Heart right ventricle (tissue), 16 donors: ENCODE measurements at places on chromosomes 2 and 18. TPM values are rescaled to one million over a fixed set of nuclear protein-coding genes. Genes with fewer than 3 reads are reported as not detected.

GRCh38 chr18:38481576-38481975 lies 916.0 kb upstream of the CELF4 start:
- DNase-seq, result no peak

DNA sequence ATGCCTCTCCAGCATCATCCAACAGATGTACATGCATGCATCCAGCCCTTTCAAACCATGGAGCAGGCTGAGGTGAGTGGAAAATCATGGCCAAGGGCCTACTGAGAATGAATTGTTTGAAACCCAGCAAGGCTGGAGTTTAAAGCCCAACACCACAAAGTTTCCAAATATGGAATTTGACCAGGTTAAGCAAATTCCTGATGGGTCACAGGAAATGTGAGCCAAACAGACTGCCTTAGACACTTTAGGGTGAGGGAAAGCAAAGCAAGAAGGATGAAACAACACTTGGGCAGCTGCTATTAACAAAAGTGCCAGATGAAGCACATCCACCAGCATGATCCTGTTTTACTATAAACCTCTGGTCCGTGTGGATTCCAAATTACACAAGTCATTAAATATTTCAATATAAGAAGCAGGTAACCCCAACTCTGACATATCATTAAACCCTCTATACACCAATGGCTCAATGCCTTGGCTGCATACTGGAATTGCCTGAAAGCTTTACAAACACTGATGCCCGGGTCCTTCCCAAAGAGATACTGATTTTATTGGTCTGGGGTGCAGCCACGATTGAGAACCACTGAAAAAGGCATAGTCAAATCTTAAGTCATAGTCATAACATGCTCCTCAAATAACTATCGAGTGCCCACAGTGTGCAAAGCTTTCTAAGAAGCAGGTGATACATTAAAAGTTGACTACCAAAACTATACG lies 9.1 kb downstream of the KLF7 start:
- DNase-seq, result no peak

DNA sequence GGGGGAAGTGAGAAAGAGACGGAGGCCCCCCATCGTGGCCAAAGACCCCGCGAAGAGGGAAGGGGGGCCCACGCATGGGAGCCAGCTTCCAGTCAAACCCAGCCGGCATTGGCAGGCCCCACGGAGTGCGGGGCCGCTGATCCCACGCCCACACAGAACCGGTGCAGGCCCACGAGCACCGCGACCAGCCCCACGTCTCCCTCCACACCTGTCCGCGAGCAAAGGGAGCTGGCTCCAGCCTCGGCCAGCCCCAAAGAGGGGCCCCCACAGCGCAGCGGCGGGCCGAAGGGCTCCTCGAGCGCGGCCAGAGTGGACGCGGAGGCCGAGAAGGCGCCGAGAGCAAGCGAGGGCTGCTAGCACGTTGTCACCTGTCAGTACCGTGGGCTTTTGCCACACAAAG lies 125.0 kb upstream of the TWIST2 start:
- no peak for DNase-seq

Gene GCG
- total RNA-seq, result not detected

DNA sequence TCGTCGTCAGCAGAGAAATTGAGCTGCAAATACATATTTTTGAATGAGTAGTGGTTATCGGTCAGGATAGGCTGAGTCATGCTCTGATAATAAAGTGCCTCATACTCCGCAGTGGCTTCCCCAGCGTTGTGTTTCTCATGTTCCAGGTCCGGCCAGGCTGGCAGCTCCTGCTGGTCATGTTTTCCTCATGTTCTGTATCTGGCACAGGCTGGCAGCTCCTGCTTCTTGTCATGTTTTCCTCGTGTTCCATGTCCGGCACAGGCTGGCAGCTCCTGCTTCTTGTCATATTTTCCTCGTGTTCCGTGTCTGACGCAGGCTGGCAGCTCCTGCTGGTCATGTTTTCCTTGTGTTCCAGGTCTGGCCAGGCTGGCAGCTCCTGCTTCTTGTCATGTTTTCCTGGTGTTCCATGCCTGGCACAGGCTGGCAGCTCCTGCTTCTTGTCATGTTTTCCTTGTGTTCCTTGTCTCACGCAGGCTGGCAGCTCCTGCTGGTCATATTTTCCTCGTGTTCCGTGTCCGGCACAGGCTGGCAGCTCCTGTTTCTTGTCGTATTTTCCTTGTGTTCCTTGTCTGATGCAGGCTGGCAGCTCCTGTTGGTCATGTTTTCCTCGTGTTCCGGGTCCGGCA lies 148.9 kb downstream of the ATP9B start:
- no peak for DNase-seq

Gene LAMA3
- total RNA-seq, result 2.4 TPM

DNA sequence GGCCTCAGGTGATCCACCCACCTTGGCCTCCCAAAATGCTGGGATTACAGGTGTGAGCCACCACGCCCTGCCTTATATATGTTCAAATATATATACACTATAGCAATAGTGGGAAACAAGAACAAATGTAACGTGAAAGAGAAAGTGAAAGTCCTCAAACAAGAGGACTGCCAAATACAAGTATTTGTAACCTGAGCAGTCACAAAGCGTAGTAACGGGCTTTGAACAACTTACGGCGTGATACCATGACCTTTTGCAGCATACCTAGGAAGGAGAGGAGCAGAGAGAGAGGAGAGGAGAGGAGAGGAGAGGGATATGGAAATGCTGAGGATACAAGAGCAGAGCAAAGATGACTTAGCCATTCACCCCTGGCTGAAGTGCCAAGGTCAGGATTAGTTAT lies 113.8 kb upstream of the RGPD4 start:
- no peak for DNase-seq

- no peak for DNase-seq
Observed at GRCh38 chr18:63271881-63272299, 47.7 kb downstream of the BCL2 start.

- no peak for DNase-seq
Observed at GRCh38 chr2:38159597-38159996, 83.6 kb upstream of the CYP1B1 start.

Gene PRKAG3
- not detected for total RNA-seq

Gene AKAIN1
- not detected for total RNA-seq

DNA sequence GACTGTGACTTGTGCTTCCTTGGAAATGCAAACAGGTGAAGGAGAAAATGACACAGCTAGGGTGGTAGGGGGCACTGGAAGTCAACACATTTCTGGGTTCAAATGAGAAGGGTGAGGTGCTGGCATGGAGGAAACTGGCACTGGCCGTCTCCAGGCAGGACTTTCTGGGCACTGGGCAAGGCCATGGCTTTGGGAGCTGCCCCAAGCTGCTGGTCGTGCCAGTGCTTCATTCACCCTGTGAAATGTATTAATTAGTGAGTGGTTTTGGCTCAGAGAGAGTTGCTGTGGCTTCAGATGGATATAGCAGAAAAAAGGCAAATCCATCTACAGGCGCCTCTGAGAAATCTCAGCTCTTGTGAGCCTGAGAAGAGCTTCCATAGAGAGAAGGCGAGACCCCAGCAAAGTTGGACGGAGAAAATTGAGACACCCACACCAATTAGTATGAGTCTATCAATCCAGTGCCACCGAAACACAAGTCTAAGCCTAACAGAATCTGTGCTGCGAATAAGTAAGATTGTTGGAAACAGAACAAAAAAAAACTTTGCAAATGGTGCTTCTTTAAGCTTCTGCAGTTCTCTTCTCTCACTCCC lies 202.1 kb upstream of the TNP1 start:
- DNase-seq, result no peak

DNA sequence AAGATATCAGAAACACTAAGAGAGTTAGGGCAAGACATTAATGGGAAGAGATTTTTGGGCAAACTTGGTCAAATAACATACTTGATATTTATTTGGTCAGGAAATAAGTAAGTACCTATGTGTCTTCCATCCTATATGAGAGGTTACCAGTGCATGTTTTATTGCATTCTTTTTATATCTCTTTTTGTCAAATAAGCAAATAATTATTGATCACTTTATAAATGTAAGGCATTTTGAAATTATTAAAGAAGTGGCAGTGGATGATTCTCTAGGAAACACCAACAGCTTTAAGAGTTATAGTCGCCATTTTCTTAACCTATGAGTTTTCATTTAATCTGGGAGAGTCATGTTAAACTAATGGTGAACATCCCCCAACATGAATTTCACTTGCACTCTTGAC lies 453.3 kb downstream of the MEIS1 start:
- DNase-seq, result no peak

Gene CD8B2
- not detected for total RNA-seq

Gene CENPA
- 2.5 TPM for total RNA-seq

GRCh38 chr18:63141778-63142176 lies 177.8 kb downstream of the BCL2 start:
- no peak for DNase-seq

DNA sequence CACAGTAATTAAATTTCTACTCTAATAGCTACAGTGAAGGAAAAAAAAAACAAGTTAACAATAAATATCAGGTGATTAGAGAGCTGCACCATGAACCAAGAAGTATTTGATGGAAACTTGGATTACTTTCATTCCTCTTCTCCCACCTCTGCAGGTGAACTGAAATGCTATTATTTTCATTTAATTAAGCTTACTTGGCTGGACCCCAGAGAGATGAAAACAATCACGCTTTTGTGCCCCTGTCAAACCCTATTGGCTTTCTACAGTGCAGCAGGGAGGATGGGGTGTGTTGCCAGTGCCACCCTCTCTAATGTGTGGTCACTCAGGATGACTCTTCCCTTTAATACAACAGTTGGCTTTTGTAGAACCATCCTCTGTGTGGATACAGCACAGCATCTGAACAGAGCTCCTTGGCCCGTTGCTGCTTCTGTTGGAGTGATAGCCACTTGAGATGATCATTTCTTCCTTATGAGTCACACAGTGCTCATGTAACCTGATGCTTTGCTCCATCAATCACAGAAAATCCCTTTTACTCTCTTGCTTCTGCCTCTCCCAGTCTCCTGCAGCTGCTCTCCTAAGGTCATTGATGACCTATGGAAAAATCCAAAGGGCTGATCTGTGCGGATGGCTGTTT lies 5.5 kb upstream of the ARL4C start:
- no peak for DNase-seq

- DNase-seq, result no peak
Observed at GRCh38 chr2:225841314-225841713, 441.8 kb downstream of the NYAP2 start.

- no peak for DNase-seq
Observed at GRCh38 chr2:79638954-79639353, 126.1 kb downstream of the CTNNA2 start.

DNA sequence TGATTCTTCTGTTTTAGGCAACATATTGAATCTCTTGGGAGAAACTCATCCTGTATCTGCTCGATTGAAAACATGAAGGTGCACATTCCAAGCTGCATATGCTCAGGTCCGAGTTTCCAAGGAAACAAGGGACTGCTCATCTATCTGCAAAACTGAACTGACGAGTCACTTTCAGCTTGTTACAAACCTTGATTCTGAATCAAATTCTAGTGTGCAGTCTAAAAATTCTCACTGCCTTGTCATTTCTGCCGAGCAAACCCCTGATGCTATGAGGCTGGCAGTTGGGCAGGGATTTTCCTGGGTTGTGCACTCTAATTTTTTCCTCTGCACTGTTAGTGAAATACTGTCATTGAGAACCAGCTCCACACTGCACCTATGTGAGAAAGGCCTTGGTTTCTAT lies 101.3 kb upstream of the ETAA1 start:
- DNase-seq, result no peak

DNA sequence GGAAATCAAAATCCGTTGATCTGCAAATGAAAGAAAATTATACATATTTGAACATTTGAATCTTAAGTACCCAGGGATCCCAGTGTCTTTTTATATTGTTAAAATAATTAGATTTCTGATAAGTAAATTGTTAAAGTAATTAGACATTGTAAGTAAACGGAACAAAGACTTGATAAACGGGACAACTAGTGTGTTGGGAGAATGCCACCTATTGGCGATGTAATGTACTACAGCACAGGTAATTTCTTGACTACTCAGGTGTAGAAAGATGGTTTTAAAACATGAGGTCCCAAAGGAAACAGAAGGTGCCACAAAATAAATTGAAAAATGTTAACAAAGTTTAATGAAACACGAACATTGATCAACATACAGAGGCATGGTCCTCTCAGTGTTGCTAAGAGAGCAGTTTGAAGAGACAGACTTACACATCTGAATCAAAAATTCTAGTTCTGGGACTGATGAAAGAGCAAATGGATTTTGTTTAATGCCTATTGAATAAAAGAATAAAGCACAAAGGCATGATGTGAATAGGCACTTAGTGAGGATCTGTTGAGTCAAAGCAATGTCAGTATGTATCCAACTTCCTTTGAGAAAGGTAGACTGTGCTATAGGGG lies 103.4 kb upstream of the RASGRP3 start:
- no peak for DNase-seq

- DNase-seq, result peak; percentile 40
Observed at GRCh38 chr2:64273524-64274398, 129.5 kb upstream of the PELI1 start.

DNA sequence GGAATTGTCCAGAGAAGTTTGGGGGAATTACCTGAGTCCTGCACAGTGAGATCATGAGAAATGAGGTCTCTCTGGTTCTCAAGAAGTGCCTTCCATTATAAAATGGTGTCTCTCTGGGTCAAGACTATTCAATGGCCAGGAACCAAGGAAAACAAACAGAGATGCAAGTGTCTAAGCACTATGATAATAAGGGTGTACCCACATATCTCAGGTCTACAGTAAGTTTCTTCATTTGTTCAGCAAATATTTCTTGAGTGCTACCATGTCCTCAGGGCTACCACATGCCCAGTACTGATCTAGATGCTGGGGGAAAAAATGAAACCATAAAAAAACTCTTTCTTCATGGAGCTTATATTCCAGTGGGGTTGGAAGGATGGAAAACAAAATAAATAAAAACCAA lies 170.0 kb downstream of the ACKR3 start:
- DNase-seq, result no peak

Gene COL6A3
- 60.0 TPM for total RNA-seq

DNA sequence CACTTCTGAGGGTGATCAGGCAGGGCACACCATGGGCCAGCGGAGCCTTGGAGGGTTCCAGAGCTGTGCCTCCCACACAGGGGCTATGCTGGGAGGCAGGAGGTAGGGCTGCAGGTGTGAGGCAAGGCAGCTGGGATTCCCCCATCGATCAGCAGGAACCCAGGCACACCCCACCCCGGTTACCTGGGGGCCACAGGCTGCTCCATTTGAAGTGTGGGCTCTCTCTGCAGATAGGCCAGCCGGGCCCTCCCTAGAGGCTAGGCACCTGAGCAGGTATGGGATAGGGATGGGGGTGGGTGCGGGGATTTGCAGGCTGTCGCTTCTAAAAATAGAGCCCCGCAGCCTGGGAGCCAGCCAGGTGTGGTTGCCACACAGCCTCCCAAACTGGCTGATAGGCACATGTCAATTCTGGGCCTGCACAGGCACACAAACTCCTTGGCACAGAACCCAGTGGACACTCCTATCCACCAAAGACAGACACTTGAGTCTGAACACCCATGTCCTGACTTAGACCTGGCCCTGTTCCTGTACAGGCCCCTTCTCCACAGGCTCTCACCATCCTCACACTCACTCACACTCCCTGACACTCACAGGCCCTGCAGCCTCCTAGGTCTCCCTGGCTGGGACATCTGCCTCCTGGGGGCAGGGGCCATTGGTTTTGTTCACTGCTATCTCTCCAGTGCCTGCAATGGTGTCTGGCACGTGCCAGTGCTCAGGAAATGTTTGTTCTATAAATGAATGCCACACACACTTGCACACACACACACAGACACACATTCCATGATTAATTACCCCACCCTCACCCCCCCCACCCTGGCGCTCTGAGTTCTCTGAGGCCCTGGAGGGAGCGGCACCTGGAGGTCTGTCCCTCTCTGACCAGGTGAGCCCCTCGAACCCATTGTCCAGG lies 73.4 kb downstream of the ZFP36L2 start:
- DNase-seq, result peak; percentile 59
